ENCODE measurements at places on chromosomes 6 and 20.
A peak's percentile ranks its signal among the peaks of the same experiment; 100 is the strongest.

GRCh38 chr20:58431134-58431533, 42.1 kb downstream of the VAPB start:
- no peak for DNase-seq

- no peak for DNase-seq
Measured at GRCh38 chr6:36953931-36954261, 642 bp upstream of the PI16 start.

- DNase-seq: no peak
Measured at GRCh38 chr6:1855890-1856289, 246.2 kb downstream of the FOXC1 start.

DNA sequence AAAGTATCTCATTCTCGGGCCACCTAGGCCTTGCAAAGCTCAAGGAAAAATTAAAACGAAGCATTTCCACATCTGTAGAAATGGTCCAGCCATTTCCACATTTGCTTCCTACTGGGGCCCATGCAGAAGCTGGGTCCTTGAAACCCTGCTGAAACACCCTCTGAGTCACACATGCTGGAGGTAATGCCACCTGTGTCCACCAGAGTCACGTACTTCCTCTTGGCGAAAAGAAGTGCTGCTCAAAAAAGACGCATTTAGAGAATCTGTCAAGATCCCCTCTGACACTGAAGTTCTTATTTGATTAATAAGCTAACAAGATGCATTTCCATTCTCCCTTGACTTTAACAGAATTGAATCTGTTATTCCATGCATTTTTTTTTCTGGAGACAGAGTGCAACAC, 423.2 kb downstream of the PREX1 start:
- no peak for DNase-seq

- DNase-seq: no peak
Measured at GRCh38 chr6:11618533-11618932, 81.0 kb downstream of the TMEM170B start.

DNA sequence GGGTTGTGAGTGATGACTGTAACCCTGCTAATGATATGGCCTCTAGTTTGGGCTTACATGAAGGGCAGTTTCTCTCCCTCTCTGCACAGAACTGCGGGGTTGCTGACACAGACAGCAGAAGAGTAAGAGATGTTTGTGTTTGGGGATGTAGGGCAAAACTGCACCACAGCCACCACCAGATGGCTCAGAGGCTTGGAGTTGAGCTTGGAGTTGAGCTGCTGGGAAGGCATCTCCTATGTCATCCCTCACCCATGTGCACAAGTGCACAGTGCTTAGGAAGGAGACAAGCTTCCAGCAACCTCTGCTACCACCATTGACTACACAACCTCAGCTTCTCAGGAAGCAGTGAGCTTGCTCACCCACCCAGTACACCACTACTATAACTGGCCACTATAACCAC, 303.9 kb upstream of the DEFB112 start:
- no peak for DNase-seq

- DNase-seq: no peak
Measured at GRCh38 chr6:26379292-26379691, 3.6 kb upstream of the BTN2A2 start.

- no peak for DNase-seq
Measured at GRCh38 chr6:40678941-40679340, 91.8 kb upstream of the LRFN2 start.

- DNase-seq: no peak
Measured at GRCh38 chr6:144847916-144848315, 562.8 kb downstream of the UTRN start.

DNA sequence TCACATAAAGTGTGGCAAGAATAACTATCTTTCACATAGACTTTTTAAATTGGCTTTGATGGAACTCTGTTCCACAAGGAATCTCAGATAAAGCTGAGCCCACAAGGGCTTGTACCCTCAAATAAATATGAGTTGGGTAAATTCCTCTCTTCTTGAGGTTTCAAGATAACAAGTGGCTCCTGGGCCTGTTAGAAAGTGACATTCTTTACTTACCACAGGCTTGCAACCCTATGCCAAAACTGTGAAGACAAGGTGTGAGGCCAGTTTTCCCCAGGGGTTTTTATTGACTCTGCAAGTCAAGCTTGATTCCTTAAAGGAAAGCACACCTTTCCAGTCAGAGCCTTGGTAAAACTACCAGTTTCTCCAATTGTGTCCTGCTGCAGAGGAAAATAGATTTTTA, 664.8 kb upstream of the GJE1 start:
- no peak for DNase-seq

DNA sequence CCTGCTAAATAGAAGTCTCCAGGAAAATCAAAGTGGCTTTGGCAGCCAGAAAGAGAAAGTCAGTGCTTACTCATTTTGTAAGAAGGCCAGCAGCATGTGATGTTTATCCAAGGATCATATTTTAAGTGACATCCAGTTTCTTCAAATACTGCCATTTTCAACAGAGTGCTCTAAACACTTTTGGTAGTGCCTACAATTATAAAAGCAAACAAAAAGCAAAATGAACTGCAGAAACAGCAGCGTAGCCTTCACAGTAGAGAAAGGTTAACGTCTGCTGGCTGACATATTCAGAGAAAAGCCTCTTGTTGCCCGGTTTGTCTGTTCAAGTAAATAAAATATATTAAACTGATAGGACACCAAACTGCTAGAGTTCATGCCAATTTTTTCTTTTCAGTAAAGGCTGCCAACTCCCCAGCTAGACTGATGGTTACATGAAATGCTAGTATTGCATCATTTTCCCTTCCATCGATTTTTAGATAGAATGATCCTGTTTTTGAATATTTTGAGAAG, 705.7 kb upstream of the SLC35B3 start:
- DNase-seq: no peak

DNA sequence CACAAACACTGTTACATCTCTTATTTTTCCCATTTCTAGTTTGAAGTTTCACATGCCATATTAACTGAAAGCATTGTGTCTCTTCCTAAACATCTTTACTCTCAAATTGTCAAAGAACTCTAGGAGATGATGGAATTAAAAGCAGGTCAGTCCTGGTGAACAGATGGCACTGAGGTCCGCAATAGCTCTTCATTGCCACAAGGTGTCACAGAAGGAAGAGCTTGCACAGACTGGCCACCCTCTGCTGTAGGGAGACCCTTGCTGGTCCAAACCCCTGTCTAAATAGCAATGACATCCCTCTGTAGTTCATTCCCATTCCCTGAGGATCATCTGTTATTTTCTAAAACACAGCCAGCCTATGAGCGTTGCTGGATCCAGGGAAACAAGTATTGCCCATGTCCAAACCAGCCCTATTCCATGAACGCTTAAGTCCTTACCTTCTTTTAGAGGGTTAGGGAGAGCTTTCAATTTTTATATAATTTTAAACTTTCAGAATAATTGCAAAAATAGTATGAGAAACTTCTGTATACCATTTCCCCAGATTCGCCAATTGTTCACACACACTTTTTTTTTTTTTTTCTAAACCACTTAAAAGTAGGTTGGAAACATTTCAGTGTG, 10.1 kb upstream of the HDAC2 start:
- DNase-seq: no peak

- DNase-seq: no peak
Measured at GRCh38 chr6:107546691-107547450, 57.0 kb downstream of the SOBP start.

- no peak for DNase-seq
Measured at GRCh38 chr6:105433723-105434122, 30.8 kb upstream of the PREP start.

GRCh38 chr6:55980627-55981211, 105.3 kb upstream of the BMP5 start:
- DNase-seq: no peak

- no peak for DNase-seq
Measured at GRCh38 chr6:89563866-89564265, 74.7 kb downstream of the LYRM2 start.

DNA sequence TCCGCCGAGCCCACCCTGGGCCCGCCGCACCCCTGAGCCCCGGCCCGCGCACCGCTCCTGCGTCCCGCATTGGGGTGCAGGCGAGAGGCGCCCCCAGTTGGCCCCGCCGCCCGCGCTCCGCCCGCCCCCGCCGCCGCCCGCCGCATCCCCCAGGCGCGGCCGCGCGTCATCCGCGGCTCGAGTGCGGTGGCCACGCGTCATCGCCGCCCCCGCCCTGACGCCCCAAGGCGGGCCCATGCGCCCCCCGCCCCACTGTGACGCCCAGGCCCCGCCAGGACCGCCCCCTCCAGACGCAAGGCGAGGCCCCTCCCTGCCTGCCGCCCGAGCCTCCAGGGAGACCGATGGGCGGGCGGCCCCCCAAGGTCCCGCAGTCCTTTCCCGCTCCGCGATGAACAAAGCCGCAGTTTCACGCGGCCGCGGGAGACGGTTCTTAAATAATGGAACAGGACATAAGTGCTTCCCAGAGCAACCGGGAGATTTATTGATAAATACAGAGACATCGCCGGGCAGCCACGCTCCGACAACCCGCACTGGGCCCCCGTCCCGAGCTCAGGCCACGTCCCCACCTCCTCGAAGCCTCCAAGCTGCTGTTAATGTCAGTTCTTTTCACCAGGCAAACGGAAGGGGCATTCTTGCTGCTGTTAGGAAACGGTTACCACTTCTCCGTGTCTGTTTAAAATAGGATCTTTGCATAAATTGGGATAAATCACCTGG, at the start of gene ANKRD60:
Gene ANKRD60, minus strand, starts transcription at position 170 of the 714 bp plus-strand sequence. Its CDS starts 0 bp downstream, at position 170.
- peak; percentile 39 for DNase-seq

- no peak for DNase-seq
Measured at GRCh38 chr6:134950482-134950881, 581 bp upstream of the ALDH8A1 start.

- DNase-seq: no peak
Measured at GRCh38 chr20:22575087-22575721, 9.2 kb downstream of the FOXA2 start.

DNA sequence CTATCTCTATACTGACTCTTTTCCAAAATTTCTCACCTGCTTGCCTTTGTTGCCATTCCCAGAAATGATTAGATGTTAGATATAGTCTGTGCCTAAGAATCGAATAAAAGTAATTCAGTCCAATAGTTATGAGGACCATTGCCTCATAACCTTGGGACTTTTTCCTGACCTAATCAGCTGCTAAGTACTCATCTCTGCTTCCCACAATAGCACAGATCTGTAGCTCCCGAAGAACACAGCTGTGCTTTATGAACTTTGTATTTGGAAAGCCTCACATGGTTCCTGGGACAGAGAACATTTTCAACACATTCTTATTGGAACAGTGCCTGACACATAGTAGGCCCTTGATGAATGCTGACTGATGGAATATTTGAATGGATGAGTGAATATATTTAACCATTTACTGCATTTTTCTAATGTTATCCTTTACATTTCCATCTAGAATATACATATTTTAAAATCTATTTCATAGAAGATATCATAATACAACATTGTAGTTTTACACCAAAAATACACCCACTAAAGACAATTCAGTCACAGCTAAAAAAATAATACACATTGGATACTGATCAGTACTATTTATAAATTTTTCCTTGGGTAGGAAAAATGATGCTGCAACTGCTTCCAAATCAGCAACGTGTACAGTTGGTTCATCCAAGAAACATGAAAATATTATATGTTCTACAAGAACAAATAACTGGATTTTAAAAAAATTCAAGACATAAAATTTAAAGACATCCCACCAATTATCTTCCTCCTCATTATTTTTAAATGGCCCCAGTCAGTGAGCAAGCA, 53.9 kb downstream of the HS3ST5 start:
- no peak for DNase-seq

GRCh38 chr6:109526905-109527628, 44.0 kb upstream of the ZBTB24 start:
- DNase-seq: peak; percentile 32

DNA sequence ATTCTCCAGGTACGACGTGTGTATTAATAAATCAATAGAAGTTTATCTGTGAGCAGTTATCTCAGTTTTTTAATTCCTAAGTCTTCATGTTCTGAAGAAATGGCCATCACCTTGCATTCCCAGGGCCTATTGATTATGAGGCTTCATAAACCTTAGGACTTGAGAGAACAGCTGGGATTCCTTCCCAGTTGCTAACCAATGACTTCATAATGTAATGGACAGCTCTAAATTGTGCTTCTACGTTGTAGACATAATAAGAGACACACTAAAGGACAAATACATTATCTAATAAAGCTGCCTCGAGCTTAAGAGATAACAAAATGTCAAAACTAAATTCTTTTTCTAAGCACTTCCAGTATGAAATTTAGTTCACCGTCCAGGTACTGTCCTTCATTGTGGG, 30.6 kb downstream of the TSHZ2 start:
- no peak for DNase-seq

- no peak for DNase-seq
Measured at GRCh38 chr6:26028212-26028745, 59.0 kb upstream of the HFE start.

- no peak for DNase-seq
Measured at GRCh38 chr20:63405102-63405730, 44.1 kb upstream of the CHRNA4 start.

- no peak for DNase-seq
Measured at GRCh38 chr6:75492386-75493153, 1.0 kb downstream of the FILIP1 start.

DNA sequence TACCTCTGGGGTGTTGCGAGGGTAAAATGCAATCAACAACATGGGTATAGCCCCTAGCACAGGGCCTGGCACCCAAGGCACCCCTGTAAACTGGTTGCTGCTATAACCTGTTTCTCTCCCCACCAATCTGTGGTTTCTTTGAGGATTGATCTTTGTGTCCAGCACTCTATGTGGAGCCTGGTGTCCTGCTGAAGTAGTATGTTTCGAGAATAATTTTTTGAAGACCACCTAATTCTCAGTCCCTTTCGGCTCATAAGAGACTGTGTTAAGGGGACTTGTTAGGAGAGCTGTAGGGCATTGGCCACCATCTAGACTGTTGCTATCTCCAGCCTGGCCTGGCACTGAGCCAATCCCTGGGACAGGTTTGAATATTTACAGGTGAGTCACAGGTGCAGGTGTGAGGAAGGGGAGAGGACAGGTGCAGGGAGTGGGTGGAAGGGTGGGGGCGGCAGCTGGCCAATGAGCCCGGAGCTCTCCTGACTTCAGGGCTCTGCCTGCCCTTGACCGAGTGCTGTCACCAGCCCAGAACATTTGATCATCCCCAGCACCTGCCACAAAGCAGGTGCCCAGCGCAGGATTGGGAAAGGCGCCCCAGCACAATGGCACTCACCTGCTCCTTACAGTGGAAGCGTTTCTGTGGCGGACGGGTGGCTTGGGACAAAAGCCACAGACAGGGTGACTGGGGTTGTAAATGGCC, 8.1 kb upstream of the C20orf144 start:
- no peak for DNase-seq

GRCh38 chr6:43747784-43748183, 22.2 kb upstream of the VEGFA start:
- no peak for DNase-seq

DNA sequence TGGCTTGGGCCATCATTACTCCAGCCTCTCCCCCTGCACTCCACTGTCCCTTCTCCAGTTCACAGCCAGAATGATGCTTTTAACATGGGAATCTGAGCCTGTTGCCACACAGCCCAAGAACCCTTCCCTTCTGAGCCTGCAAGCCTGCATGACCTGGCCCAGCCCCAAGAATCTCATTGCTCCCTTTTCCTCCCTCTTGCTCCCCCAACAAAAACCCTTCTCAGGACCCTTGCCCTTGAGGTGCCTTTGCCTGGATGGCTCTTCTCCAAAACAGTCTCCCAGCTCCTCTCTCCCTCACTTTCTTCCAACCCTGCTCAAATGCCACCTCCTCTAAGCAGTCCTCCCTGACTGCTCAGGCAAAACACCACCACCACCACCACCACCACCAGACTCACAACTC, 157.2 kb downstream of the ANKRD60 start:
- no peak for DNase-seq

- DNase-seq: peak; percentile 34
Measured at GRCh38 chr20:19583532-19584175, 174.4 kb upstream of the RIN2 start.

- DNase-seq: no peak
Measured at GRCh38 chr6:33696548-33697518, 14.7 kb downstream of the UQCC2 start.

GRCh38 chr6:31465185-31465536, 32.8 kb upstream of the MICB start:
- DNase-seq: no peak
